Stimulated activated CD8-positive, alpha-beta memory T cell treated with anti-CD3 and anti-CD28 coated beads, Interleukin-15, amount 100 ng/mL, for 4 hours (primary cell): ENCODE measurements at places on chromosomes 11 and 22.

DNA sequence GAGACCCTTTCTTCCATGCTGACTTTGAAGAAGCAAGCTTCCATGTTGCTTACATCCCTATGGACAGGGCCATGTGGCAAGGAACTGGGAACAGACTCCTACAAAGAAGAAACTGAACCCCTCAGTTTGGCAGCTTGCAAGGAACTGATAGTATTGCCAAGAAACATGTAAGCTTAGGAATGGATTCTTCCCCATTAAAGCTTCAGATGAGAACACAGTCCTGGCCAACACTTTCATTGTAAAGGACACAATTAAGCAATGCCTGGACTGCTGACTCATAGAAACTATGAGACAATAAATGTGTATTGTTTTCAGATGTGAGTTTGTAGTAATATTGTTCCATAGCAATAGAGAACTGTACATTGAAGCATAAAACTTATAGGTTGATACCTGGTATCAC, 82.4 kb downstream of the AASDHPPT start:
- DNase-seq: no peak

DNA sequence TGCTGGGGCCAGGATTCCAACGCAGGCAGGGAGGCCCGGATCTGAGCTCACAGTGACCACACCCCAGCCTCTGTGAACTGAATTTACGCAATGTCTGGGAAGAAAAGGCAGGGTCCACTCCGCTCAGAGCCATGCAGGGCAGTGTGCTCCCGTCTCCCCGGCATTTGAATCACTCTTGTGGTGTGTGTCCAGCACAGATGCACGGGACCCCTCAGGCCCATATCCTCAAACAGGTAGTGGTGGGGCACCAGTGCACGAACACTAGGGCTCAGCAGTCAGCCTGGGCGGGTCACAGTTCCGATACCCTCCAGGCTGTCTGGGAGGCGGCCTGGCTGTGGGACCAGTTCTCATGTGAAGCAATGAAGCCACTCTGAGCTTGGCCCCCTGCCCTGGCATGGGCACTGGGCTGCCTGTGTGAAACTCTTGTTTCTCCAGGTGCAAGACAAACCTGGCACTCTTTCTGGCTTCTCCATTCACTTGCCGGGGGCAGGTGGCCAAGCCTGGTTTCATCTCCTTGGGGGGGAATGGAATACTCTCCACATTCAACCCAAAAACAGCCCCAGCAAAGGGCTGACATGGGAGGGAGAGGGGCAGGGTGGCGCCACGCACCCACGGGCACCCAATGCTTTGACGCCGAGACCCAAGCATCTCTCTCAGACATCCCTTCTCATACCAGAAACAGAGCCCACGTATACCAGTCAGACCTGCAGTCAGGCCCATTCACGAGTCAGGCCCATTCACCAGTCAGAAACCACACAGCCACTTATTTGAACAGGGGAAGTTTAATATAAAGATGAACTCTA, 14.3 kb downstream of the DHCR7 start:
- DNase-seq: no peak

GRCh38 chr11:75625991-75626888, 42.6 kb downstream of the MAP6 start:
- no peak for DNase-seq

- DNase-seq: no peak
Measured at GRCh38 chr22:42645341-42645937, 3.8 kb downstream of the CYB5R3 start.

GRCh38 chr22:36012332-36012731, 16.3 kb downstream of the RBFOX2 start:
- no peak for DNase-seq
